Activated T-cell treated with anti-CD3 and anti-CD28 coated beads, Interleukin-2, amount 50 U/mL, for 48 hours (primary cell): ENCODE measurements at places on chromosomes 16 and 17.

GRCh38 chr16:69499541-69500230 lies 66.1 kb upstream of the NFAT5 start:
- no peak for DNase-seq

GRCh38 chr16:79295162-79295561 lies 305.4 kb downstream of the MAF start:
- DNase-seq = no peak

- no peak for DNase-seq
Observed at GRCh38 chr16:16007743-16008111, 58.3 kb downstream of the ABCC1 start.

GRCh38 chr16:77190190-77190477 lies 856 bp upstream of the MON1B start:
- DNase-seq = no peak

DNA sequence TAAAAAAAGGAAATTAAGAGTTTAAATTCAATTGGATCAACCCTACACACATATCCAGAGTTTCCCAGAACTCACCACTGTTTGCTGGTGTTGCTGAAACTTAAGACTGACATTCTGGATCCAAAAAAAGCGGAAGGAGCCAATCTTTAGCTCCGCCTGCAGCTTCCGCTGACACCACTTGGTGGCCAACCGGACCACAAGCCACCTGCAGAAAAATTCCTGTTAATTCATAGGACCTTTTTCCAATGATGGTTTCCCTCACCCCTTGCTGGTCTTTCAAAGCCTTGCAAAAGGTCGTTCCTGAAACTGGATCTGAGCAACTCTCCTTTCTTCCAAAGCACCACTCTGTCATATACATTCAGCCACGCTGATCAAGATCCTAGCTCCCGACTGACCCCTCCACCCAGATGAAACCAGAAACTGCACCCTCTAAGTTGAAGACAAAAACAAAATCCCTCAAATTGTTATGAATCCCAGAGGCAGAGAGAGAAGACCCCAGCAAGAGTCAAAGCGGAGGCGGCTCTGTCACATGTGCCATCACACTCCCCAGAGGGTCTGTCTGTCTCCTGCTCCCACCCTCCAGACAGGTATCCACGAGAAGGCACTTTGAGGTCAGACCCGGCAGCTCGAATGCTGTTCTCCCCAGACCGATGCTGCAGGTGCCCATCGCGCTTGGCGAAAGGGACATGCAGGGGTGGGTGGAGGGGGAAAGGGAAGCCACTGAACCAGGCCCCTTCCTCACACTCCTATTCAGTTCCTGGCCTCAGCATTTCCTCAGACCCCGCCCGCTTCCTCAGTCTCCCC lies 773 bp downstream of the BLTP2 start:
- DNase-seq = peak; percentile 58
